ENCODE measurements at places on chromosomes 1 and 21.

DNA sequence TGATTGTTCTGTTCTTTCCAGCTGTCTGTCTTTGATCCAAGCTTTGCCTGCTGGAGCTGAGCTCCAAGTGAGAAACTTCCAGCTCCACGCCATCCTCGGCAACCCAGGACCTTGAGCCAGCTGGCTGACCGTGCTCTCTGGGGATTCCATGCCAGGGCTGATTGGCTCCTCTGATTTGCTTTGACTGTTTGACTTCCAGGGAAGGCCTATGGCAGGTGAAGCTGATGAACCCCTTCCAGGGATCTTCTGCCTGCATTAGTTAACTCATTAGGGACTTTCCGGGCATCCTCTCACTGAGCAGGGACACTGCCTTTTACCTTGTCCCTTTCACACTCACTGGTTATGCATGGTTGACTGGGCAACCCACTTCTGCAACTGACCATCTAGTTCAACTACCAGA lies 406.1 kb downstream of the RPS6KC1 start:
- DNase-seq: no peak

- DNase-seq: no peak
These were observed 158.9 kb upstream of the COL11A1 start for GRCh38 chr1:103267266-103267665.

GRCh38 chr1:115893545-115893944 lies 52.6 kb upstream of the NHLH2 start:
- no peak for DNase-seq

GRCh38 chr21:41536827-41537103 lies 28.8 kb upstream of the TMPRSS2 start:
- no peak for DNase-seq

DNA sequence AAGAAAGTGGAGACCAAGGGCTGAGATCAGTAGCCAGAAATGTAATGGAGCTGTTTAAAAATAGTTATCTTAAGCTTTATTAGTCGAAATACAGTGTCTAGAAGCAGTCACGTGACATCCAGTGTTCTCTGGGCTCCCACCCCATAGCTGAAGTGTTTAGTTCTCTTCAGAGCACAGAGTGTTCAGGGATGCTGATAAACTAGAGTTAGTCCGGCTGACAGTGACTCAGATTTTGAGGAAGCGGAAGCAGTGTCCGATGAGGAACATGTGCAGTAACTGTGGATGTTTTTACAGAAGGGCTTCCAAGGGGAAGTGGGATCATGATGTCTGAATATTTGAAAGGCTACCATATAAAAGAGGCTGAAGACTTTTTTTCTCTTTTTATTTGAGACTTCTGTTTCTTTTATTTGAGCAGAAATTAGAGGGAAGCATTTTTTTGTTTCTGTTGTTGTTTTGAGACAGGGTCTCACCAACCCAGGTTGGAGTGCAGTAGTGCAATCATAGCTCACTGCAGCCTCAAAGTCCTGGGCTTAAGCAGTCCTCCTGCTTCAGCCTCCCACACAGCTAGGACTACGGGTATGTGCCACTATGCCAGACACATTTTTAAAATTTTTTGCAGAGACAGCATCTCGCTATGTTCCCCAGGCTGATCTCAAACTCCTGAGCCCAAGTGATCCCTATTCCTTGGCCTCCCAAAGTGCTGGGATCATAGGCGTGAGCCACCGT lies 124.2 kb downstream of the GALNT2 start:
- no peak for DNase-seq

Measured in activated CD4-positive, alpha-beta T cell treated with anti-CD3 and anti-CD28 coated beads, Interleukin-2, amount 10 ng/mL, durations not matched to agents 7 days and 5 days (primary cell).